ENCODE measurements at places on chromosomes 6 and 20.
A peak's percentile ranks its signal among the peaks of the same experiment; 100 is the strongest.

- no peak for DNase-seq
These were observed 187.4 kb downstream of the TBC1D7 start for GRCh38 chr6:13140980-13141379.

DNA sequence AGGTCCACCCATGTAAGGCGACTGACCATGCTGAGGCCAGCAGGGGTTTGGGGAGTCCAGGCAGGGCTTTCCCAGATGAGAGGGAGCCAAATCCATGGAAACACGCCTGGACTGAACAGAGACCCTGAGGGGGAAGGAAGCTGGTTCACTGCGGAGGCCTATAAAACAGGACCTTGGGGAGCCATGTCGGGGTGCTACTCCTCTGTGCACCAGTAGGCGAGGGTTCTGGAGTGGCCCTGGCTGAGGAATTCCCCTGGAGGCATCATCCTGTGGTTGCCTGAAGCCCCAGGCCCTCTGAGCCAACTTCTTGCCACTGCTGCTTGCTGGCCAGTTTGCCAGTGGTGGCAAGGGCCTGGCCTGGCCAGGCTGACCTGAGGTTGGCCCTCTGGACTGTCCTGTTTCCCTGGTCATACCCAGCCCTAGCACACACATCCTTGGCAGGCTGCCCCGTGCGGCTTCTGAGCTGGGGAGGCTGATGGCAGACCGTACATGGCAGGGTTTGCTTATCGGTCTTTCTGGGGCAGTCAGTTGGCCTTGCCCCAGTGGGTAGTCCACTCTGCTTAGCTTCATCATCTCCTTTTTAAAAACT lies 2.2 kb upstream of the LRRN4 start:
- DNase-seq: no peak

- no peak for DNase-seq
These were observed 40.3 kb upstream of the HIVEP2 start for GRCh38 chr6:142985281-142985680.

- DNase-seq: no peak
These were observed 42.2 kb downstream of the CD164 start for GRCh38 chr6:109339906-109340678.

DNA sequence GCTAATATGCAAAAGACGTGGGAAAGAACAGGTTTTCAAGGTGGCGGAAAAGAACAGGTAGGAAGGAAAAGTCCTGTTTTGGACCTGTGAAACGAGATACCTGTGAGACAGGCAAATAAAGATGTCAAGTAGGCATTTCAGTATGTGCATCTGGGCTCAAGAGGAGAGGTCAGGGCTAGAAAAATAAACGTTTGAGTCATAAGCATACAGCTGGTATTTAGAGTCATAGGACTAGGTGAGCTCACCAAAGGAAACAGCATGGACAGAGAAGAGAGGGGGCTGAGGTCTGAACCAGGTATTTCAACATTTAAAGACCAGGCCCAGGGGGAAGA lies 14.9 kb downstream of the MTFR2 start:
- DNase-seq: no peak

GRCh38 chr6:10112871-10113549 lies 301.9 kb downstream of the TFAP2A start:
- DNase-seq: no peak

DNA sequence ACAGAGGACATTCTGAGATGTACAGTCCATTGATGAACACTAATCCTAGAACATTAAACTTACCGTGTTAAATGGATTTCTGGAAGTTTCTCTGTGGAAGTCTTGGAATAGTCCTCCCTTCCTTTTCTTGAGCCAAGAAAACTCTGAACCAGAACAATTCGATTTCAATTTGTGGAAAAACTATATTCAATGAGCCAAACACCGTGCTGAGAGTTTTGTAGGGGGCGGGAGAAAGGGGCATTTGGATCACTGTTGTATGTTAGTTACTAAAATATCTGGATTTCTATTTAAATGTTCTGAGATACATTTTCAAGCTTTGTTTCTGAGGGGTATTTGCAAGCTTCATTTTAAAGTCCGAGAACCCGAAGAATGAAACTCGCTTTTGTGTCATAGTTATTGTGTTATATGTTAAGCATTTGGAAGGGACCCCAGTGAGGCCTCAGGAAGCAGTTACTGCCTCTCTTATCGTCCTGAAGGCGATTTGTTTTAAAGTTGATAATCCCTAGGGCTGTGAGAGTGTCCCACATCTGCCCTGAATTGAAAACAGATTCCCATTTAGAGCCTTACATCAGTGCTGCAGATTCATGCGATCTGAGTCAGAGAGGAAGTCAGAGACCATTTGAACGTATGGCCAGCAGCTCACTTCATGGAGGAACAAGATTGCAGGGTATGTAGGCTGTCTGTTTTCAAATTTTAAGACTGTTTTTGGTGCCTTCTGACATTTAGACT lies 70.8 kb upstream of the SASH1 start:
- DNase-seq: no peak

DNA sequence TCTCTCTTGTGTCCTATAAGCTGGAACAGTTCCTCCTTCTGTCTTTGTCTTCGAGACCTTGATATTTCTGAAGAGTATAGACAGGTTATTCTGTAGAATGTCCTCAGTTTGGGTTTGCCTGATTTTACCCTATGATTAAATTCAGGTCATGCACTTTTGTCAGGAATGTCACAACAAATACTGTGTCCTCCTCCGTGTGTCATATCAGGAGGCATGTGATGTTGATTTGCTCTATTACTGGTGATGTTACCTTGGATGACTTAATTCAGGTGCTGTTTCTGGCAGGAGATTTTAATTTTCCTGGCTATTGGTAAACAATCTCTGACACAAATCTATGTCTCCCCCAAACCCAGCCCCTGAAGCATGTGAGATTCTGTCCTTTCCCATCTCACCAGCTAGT lies 33.3 kb upstream of the CHMP4B start:
- DNase-seq: no peak

DNA sequence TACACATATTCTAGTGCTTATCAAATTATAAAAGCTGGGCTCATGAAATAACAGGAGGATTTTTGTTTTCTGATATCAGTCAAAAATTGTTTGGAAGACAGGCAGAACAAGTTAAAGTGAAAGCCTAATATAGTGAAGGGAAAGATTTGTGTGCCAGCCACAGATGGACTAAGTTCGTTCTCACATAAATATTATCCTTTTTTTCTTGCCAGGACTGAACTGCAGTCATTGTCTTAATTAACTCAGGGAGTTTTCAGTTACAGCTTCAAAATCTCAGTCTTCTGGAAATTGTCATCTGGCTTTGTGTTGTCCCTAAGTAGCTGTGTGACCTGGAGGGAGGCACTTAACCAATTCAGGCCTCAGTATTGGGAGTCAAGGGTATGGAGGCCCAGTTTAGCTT lies 40.7 kb downstream of the PLCB4 start:
- DNase-seq: no peak

- DNase-seq: no peak
These were observed 102.6 kb upstream of the ZFP64 start for GRCh38 chr20:52294106-52294628.

DNA sequence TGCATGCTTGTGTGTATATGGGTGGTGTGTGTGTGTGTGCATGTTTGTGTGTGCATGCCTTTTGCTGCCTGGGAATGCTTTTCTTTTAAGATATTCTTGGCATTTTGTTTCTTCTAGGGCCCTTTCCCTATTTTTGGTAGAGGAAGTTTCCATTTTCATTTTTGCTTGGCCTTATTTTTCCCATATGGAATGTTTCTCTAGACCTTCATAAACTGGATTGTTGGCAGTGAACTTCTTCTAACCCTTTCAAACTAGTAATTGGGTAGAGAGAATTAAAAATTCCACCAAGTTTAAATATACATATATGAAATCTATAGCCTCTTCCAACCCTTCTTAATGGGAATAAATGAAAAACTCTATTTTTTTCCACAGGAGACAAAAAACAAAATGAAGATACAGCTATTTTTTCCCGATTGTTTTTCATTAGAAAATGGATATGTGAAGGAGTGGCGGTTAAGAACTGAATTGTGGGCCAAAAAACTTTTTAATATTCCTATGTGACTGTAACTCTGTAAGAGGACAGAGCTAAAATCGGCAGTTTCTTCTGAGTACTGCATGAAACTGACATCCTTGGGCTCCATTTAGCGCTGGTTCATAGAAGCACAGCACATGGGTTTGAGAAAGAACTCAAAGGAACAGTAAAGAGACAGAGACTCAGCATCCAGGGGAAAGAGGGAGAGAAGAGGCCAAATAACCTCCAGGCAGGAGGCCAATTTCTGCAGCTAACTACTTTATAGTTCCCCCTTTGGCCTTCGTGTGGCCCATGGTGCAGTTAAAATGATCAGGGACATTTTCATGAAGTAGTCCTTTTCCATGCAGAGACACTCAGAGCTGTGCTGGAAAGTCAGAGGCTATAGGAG lies 102.1 kb downstream of the TMEM170B start:
- DNase-seq: no peak

DNA sequence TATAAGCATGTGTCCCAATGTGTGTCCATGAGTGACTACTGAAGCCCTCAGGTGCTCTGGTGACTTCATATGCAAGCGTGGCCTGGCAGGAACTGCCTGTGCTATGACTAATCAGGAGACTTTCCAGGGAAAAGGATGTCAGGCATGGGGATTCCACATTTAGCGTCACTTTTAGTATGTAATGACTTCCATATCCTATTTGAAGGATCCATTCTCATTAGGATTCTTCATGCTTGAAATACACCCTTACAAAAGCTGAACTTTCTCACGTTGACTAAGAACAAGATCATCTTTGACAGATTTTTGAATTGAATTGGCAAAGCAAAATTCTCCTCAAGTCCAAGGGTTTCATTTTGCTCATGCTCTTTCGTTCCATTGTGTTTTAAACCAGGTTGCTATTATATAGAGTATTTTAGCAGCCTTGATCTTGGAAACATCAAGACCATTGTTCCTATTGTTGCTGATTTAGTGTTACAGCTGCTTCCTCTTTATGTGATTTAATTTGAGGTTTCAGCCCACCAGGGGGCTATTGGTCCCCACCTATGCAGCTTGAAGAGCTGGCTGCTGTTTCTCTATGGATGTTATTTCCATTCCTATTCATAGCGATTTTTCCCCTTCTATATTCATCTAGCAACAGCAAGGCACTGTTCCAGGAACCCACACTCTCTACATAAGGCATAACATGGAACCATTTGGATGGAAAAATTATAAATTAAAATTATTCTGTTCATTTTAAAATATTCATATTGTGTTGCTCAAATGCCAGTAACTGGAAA lies 418.6 kb downstream of the CDKAL1 start:
- DNase-seq: no peak

DNA sequence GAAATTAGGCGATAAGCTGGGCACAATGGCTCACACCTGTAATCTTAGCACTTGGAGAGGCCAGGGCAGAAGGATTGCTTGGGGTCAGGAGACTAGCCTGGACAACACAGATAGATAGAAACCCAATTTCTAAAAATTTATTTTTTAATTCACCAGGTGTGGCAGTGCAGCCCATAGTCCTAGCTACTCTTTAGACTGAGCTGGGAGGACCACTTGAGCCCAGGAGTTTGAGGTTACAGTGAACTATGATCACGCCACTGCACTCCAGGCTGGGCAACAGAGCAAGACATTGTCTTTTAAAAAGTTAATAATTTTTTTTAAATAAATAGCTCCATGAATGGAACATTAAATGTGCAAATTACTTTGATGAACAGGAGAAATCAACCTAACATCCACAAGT lies 8.2 kb downstream of the ZNF318 start:
- DNase-seq: no peak

- no peak for DNase-seq
These were observed 19.6 kb downstream of the SERPINB6 start for GRCh38 chr6:2951728-2952127.

GRCh38 chr6:72789145-72789544 lies 167.3 kb downstream of the KCNQ5 start:
- DNase-seq: no peak

- no peak for DNase-seq
These were observed 17.9 kb downstream of the CHMP4B start for GRCh38 chr20:33828967-33829560.

- no peak for DNase-seq
These were observed 208.5 kb upstream of the SSTR4 start for GRCh38 chr20:22826306-22827230.

- DNase-seq: peak; percentile 45
These were observed 6.2 kb downstream of the ITCH start for GRCh38 chr20:34369265-34369664.

DNA sequence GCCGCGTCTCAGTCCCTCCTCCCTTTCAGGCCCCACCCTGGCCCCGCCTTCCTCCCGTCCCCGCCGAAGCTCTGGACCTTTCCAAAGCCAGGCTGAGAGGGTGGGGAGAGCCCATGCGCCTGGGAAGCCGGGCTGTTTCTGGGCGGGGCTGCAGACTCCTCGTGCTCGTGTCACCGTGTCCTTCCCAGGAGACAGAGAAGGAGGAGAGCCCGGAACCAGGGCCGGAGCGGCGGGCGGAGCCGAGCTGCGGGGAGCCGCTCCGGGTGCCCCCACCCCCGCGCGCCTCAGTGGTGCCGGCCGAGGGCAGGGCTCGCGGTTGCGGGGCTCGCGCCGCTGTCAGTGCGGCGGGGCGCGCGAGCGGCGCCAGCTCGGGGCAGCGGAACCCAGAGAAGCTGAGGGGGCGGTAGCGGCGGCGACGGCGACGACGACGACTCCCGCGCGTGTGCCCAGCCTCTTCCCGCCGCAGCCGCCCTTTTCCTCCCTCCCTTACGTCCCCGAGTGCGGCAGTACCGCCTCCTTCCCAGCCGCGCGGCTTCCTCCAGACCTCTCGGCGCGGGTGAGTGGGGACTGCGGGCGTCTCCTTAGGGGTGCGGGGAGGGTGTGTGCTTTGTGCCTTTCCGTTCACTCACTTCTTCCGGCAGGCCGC lies at the start of gene RALY:
Gene RALY (plus strand): TSS at position 336 of the 646 bp plus-strand sequence. CDS start 78,164 bp downstream, outside the sequence.
- DNase-seq: peak; percentile 95

- DNase-seq: no peak
These were observed 1109.0 kb upstream of the FLRT3 start for GRCh38 chr20:15446373-15446772.

- DNase-seq: no peak
These were observed 266.0 kb upstream of the CITED2 start for GRCh38 chr6:139640448-139640847.

DNA sequence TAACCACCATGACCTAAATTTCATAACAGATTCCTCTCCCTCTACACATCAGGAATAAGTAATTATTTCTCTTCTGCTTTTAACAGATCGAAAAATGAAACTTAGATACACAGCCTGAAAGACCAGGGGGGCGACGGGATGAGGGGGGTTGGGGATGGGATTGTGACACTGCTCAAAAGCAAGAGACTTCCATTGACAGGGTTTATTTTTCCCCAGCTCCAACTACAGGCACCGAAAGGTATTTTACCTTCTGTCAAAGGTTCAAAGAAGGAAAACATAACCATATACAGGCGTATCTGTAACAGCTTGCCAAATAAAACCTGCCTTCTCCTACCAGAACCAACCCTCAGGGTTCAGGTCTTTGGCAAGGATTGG lies 1.3 kb downstream of the EPHA7 start:
- DNase-seq: no peak

Data from T-cell (primary cell).